Muscle of arm (tissue), 14 donors: ENCODE measurements at places on chromosomes 12 and 14. TPM values are rescaled to one million over a fixed set of nuclear protein-coding genes. Genes with fewer than 3 reads are reported as not detected.

DNA sequence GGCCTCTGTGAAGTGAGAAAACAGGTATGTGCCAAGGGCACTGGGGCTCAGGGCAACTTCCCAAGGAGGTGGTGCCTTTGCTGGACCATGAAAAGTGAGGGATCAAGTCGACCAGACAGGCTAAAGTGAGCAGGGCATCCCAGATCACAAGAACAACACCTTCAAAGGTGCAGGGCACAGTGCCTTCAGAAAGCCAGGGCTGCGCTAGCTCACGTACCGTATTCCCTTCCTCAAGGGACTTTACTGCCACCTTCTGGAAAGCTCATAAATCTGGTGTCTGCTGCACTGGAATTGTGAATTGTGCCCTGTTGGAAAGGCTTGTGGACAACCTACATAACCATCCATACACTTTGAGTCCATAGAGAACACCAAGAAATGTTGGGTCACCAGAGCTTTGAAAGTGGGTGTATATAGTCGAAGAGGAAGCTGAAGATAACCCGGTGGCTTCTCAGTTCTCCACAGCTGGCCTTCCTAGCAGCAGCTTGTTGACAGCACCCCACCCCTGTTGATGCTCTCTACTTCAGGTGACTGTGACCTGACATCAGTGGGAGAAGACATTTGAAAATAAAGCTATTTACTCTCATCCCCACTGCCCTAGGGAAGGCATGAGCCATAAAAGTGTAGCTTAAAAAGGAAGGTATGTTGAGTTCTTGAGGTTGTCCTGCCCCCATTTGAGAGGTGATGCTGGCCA, 24.5 kb downstream of the FIGNL2 start:
- DNase-seq, result no peak

DNA sequence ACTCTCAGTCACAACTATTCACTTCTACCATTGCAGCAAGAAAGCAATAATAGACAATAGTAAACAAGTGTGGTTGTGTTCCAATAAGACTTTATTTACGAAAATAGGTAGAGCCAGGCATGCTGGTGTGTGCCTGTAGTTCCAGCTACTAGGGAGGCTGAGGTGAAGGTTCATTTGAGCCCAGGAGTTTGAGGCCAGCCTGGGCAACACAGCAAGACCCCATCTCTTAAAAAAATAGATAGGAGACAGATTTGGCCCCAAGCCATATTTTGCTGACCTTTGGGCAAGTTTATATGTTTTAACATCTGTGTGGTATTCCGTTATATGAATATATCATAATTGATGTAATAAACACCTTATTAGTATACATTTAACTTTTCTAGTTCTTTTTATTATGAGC, 14.1 kb downstream of the ACAD10 start:
- DNase-seq, result no peak

DNA sequence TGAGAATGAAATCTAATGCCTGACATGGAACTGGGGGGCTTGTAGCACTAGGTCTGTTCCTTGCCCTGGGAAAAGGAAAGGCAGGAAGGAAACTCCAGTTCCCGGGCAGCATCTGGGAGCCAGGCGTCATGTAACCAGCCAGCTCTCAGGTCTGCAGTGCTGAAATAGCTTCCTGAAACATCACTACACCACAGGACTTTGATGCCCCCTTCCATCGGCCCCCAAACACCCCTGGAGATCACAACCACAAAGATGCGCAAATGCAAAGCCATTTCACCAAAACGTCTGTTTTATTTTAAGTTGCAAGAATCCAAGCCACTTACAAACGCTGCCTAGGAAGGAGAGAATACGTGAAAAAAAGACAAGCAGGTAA, 40.9 kb downstream of the KCTD10 start:
- DNase-seq, result no peak

IKZF4 gene
- polyA plus RNA-seq, result 8.3 TPM

DNA sequence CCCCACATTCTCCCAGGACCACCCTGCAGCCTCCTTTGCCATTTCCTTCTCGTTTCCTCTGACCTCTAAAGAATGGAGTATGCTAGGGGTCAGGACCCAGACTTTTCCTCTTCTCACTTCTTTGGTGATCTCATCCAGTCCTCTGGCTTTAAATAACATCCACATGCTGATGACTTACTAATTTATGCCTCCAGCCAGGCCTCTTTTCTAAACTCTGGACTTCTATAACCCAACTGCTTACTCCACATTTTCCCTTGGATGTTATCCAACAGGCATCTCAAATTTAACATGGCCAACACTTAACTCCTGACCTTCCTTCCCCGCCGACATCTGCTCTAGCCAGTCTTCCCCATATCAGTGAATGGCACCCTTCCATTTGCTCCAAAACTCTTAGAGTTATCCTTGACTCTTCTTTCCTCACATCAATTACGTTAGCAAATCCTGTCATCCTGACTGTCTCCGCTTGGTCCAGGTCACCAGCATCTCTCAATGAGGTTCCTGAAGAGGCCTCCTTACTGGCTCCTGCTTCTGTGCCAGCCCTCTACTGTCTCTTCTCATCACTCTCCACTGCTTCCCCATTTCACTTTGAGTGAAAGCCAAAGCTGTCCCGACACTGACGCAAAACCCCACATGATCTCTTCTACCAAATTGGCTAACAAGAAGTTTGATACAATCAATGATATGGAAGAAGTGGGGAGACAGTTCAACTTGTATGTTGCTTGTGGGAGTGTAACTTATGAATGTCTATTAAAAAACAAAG, 42.7 kb downstream of the TMBIM6 start:
- DNase-seq, result peak; percentile 69

PLEKHD1 gene
- 0.50 TPM for polyA plus RNA-seq

- peak; percentile 14 for DNase-seq
Measured at GRCh38 chr14:101706509-101707067, 54.9 kb upstream of the PPP2R5C start.

DNA sequence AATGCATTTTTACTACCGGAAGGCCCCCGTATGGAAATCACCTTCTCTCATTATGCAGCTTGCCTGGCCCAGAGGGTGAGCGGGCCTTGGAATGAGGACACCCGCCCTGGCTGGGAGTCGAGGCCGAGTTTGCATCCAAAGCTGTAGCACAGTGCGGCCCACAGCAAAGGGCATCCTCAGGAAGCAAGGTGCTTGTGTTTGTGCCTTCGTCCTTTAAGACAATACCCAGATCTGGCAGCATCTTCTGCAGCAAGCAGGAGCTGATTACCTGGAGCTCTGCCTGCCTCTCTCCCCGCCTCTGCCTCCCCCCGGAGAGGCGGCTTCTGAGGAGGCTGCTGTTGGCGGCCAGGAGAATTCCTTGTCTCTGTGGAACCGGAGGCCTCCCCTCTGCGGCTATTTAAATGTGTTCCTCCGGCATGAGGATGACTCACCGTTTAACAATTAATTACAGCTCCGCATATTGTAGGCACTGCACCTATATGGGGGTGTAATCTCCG, 145.3 kb downstream of the CACNA1C start:
- no peak for DNase-seq

- peak; percentile 76 for DNase-seq
Measured at GRCh38 chr14:60723907-60724618, at the start of gene SIX4. Gene SIX4, minus strand, starts transcription at chr14:60724351. Its CDS starts 277 bp downstream, at chr14:60724074.

KRT6A gene
- polyA plus RNA-seq, result 120 TPM

PDZRN4 gene
- polyA plus RNA-seq, result not detected

SERPINA9 gene
- polyA plus RNA-seq, result not detected

IL26 gene
- not detected for polyA plus RNA-seq

GRCh38 chr12:59401862-59402261, 194.0 kb upstream of the SLC16A7 start:
- DNase-seq, result no peak

CLEC14A gene
- polyA plus RNA-seq, result 23.8 TPM

RPS29 gene
- 1,937 TPM for polyA plus RNA-seq

RASSF8 gene
- polyA plus RNA-seq, result 22.3 TPM

DNA sequence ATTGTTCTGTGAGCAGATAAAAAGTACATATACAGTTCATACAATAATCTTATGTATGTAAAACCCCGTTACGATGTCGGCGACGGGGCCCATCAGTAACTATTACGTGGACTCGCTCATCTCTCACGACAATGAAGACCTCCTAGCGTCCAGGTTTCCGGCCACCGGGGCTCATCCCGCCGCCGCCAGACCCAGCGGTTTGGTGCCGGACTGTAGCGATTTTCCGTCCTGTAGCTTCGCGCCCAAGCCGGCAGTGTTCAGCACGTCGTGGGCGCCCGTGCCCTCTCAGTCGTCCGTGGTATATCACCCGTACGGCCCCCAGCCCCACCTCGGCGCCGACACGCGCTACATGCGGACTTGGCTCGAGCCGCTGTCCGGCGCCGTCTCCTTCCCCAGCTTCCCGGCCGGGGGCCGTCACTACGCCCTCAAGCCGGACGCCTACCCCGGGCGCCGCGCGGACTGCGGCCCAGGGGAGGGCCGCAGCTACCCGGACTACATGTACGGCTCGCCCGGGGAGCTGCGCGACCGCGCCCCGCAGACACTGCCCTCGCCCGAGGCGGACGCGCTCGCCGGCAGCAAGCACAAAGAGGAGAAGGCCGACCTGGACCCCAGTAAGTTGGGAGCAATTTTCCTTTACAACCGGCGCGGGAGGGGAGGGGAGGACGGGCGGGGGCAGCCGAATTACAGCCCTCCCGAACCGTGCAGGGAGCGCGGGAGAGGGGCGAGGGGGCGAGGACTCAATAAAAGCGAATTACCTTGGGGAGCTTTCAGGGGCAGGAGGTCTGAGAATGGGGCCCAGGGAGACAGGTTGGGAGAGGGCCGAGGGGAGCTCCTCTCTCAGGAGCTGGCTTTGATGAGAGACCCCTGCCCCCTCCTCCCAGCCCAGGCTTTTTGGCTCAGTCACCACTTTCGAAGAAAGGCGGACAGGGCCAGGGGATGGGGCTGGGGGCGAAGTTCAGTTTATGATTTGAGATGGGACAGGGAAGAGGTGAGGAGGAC, at the start of gene HOXC9:
Gene HOXC9, plus strand, starts transcription at position 46 of the 999 bp plus-strand sequence. Its CDS starts 28 bp downstream, at position 74.
- DNase-seq, result no peak

GRCh38 chr14:68466491-68466977, 326.3 kb downstream of the ZFP36L1 start:
- DNase-seq, result peak; percentile 62
